ENCODE measurements at places on chromosomes 12 and 14. TPM values are rescaled to one million over a fixed set of nuclear protein-coding genes. Genes with fewer than 3 reads are reported as not detected.

KLRF2 gene
- total RNA-seq, result not detected

DNA sequence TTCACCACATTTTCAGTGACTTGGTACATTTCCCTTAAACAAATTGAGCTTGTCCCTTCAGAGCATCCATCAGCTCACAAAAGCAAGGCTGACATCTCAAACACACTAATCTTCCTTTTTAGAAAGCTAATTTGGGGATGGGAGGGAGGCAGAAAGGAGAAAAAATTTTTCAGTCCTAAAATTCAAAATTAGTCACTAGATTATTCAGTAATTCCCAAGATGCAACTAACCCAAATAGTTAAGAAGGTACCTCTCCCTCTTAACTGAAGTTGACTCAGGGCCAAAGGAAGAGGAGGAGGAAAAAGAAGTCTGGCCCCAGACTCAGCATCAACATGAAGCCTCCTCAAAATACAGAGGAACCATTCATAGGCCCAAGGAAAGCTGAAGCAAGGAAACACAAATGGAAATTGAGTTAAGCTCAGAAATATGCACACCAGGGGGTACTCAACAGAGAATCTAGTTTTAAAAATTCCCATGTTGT lies 21.7 kb downstream of the CBX5 start:
- no peak for DNase-seq

- no peak for DNase-seq
These were observed 92.9 kb upstream of the EGLN3 start for GRCh38 chr14:34043627-34044372.

DNA sequence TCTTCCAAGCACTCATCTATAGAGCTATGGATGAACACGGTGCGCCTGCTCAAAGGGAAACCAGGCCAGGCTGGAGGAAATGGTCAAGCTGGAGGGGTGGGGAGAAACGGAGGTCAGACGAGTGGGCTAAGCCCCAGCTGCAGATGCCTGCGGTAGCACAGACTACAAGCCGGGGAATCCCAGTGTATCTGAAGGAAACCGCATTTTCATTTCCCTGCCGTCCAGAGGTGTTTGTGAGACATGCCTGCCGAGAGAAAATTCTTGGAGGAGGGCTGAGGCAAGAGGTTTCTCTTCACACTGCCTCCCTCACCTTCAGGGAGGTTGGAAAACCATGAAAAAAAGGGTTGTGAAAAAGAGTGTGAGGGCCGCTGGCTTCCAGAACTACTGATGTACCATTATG lies 102.0 kb upstream of the FOXN3 start:
- DNase-seq, result no peak

KRT71 gene
- total RNA-seq, result 0.16 TPM

RNU4-1 gene
- under 0.01 TPM for total RNA-seq

DNA sequence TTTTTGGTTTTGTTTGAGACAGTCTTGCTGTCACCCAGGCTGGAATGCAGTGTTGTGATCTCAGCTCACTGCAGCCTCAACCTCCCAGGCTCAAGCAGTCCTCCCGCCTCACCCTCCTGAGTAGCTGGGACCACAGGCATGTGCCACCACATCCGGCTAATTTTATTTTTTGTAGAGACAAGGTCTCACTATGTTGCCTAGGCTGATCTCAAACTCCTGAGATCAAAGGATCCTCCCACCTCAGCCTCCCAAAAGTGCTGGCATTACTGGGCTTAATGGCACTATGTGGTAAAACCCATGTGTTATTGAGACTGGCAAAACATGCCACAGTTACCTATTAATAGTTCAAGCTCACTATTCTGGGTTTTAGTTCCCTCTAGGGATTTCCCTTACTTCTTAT lies 51.2 kb upstream of the KCNH3 start:
- DNase-seq, result no peak

- DNase-seq, result no peak
These were observed 443.2 kb downstream of the C12orf50 start for GRCh38 chr12:87585882-87586557.

DNA sequence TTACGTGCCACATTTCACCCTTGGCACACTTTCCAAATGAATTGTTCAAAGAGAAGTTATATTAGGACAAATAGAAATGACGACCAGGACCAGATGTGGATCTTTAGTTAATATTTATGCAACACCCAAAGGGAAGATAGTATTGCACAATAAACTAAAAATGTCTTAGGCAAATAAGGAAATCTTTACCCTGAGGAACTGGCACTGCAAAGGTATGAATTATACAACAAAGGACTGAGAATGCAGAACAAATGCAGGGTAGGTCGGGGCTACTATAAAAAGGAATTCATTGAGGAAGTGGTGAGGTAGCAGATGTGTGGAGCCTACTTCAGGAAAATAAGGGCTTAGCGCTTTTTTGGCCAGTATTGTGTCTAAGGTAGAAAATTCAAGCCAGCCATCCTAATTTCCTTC lies 3.9 kb upstream of the TMTC2 start:
- no peak for DNase-seq

DNA sequence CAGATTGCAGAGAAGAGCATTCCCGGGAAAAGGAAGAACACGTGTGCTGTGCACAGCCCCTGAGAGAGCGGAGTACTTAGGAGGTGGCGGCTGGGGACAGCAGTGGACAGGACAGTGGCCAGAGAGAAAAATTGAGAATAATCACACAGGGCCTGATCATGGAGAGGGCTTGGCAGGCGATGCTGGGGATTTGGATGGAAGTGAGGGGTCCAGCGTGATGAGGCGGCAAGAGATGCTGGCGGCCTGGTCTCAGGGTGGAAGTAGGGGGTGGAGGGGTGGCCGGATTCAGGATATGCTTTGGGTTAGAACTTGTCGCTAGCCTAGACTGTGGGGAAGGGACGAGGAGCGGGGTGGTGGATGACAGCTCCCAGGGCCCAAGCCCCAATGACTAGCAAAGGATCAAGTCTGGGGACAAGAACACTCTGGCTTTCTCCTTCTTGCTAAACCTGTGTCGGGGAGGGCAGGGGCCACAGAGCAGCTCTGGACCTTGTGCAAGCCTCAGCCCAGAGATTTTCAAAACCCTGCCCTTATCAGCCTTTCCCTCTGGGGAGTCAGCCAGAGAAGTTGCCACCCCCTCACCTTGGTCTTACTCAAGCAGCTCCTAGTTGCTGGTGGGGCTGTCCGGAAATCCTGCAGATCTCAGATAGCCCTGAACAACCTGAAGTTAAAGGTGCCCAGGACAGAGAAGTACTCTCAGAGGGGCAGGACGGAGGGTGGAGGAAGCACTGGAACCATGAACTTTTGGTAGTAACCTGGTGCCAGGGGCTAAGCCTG lies 1.3 kb downstream of the HVCN1 start:
- DNase-seq, result no peak

DNA sequence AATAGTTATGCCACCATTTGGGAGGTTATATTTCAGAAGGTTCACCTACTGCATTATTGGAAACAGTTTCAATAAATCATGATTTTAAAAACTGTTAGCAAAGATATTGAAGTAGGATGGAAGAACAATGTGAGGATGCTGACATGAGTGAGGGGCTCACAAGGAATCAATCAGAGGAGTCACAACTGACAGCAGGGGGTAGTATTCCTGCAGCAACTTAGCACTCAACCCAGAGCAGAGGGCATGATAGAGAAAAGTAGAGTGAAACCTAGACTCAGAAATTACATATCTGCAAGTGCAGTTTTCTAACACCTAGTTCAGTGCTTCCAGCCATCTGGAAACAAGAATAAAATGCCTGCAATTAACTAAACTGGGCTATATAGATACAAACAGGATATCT lies 772.5 kb upstream of the USP15 start:
- DNase-seq, result no peak

- no peak for DNase-seq
These were observed 191.0 kb upstream of the PLEKHG7 start for GRCh38 chr12:92511786-92512185.

GRCh38 chr14:91256661-91257060 lies 12.2 kb upstream of the GPR68 start:
- DNase-seq, result no peak

VIPAS39 gene
- total RNA-seq, result 19.2 TPM

DNA sequence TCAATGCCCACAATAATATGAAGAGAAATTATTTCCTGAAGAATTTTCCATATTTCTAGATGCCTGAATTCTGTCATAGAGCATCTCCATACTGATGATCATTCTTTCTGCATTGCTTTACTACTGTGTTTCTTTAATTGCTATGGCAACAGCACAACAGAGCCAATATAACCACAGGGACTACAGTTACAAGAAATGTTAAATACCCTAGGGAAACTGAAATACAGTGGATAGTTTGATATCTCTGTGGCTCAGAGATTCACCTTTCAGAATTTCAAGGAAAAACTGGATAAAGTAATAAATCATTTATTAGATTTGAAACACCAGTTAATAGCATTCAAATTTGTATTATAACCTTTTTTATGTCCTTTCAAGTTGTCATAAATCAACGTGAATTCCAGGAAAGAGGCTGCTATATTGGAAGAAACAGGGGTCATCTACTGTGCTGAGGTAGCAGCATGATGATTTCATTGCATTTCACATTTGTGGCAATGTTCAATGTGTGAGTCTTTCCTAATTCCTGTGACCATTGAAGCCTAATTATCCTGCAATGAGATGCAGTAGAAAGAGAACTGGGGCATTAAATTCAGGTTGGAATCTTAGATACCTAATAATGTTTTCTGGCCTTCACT lies 267.1 kb downstream of the LRFN5 start:
- no peak for DNase-seq

- no peak for DNase-seq
These were observed 29.3 kb upstream of the FZD10 start for GRCh38 chr12:130132831-130133511.

GRCh38 chr12:95545731-95546490 lies 5.4 kb downstream of the USP44 start:
- DNase-seq, result no peak

Measured in breast epithelium (tissue), 4 donors.